Stimulated activated CD4-positive, alpha-beta T cell treated with anti-CD3 and anti-CD28 coated beads, Interleukin-4, amount 100 ng/mL, for 4 hours (primary cell): ENCODE measurements at places on chromosomes 5 and 9.

DNA sequence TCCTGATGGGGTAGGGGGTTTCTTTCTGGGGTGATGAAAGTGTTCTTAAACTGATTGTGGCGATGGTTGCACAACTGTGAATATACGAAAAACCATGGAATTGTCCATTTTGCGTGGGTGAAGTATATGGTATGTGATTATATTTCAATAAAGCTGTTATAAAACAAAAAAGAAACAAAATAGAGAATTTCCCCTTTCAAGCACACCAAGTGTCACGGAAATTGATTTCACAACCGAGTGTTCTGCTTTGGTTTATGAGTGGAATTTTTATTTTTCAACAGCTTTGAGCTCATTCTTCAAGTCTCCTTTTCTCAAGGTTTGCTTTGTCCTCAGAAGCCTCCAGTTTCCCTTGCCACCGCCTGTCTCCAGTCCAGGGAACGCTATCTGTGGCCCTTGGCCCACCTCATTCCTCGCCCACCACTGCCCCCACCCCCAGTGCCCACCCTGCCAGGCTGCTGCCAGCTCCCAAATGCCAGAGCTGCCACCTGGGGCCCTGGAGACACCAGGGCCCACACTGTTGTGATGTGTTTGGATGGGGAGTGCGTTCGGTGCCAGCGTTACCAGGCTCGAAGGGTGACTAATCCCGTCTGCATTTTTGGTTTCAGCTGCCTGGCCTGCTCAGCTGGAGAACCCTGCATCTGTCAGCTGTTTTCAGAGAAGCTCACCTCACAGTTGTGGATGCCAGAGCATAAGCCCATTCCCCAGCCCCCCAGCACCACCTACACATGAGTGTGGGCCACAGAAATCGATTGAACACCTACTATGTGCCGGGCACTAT, 30.4 kb downstream of the DUSP1 start:
- no peak for DNase-seq

DNA sequence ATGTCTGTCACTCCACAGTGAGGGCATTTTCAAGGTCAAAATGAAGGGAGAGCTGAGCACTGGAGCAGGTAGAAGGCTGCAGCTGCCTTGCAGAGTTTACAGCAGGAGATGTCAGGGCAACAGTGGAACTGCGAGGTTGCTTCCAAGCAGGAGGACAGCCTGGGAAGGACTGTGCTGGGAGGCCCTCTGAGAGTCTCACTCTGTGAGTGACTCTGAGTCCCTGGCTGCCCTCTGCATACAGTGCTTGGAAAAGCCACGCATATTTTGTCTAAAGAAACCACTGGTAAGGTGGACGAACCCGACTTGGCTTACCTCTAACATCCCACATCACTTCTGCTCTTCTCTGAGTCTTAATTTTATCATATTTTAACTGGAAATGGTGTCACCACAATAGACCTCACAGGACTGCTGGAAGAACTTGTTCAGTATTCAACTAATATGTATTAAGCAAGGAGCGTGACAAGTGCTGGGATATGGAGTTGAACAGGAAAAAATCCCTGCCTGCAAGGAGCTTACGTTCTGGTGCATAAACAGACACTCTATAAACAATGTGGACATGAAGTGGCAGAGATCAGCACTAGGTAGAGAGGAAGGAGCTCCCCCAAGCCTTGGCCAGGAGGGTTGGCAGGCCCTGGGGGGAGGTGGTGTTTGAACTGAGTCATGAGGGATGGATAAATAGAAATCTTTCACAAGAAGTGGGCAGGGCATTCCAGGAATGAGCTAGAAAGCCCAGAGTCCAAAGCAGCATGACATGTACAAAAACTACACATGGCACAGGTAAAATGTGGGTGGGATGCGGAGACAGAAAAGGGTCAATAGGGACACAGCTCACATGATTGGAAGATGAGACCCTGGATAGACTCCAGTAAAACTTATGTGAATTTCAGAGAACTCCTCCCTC, 64.0 kb upstream of the FOXE1 start:
- DNase-seq = no peak

DNA sequence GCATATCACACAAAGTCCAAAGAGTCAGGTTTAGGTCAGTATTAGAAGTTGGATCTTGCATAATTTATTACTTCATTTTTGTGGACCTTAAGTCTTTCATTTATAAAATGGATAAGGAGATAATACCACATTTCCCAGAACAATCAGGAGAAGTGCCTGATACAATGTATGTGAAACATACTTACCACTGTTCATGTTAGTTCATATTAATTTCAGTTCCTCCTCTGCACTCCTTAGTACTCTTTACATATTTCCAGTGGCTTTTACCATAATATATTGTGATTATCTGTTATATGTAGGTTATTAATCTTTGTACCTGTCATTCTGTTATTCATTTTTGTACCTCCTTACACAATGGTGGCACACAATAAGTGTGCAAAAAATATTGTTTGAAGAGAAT, 214.4 kb downstream of the ARL15 start:
- DNase-seq = no peak

- DNase-seq = no peak
Measured at GRCh38 chr5:139443831-139444453, 4.6 kb upstream of the DNAJC18 start.

DNA sequence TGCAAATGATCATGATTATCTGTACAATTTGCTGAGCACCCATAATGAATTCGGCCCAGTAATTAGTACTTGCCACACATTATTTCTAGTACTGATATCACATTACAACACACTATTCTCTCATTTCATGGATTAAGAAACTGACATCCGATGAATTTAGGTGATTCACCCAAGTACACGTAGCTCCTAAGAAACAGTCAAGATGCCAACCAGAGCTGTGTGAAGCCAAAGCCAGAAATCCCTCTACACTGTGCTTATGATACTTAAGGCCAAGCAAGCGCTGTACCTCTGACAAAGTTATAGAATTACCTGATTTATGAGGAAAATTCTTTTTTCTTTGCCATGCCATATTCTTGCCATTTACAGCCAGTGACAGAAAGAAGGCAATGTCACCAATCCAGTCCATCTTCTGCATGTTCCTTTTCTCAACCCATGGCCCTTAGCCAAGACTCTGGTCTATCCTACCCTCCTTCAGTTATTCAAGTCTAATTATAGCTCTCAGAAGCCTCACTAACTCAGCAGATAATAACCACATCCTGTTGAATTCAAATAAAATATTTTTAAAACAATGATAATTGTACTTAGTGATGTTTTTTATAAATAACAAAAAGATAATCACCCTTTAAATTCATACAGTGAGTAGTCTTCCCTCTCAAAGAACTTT, 74.3 kb upstream of the PTGER4 start:
- no peak for DNase-seq
